ENCODE measurements at places on chromosomes 6 and 20.

DNA sequence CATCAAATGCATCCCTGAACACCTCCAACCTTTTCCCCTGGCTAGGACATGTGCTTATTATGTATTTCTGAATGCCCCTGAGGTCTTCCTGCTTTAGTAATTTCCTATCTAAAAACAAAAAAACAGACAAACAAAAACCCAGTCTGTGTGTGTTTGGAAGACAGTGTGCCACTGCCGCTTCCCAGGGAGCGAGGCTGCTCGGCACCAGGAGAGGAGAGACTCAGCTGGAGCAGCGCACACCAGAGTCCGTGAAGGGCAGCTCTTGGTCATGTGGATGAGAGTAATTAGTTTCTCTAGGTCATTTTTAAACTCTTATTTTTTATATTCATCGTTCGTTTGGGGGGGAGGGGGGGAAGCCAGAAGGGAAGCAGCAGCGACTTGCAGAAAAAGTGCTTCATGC is 10.0 kb upstream of the ANKRD60 start:
- no peak for DNase-seq

DNA sequence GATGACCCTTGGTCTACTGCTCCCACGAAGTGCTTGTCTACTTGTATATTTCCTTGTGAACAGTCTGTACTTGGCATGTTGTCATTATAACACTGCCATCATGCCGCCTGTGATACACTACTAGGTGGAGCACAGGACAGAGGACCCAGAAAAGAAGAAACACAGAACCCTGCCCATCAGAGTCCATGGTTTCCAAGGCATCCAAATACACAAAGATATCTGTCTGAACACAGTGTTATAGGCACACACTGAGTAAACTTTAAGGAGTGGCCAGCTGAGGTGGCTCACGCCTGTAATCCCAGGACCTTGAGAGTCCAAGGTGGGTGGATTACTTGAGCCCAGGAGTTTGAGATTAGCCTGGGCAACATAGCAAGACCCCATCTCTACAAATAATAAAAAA is 110.5 kb upstream of the SLC2A12 start:
- DNase-seq: no peak

- DNase-seq: no peak
Observed at GRCh38 chr20:7003598-7003997, 236.1 kb downstream of the BMP2 start.

- no peak for DNase-seq
Observed at GRCh38 chr6:132764370-132764769, 6.7 kb upstream of the VNN2 start.

DNA sequence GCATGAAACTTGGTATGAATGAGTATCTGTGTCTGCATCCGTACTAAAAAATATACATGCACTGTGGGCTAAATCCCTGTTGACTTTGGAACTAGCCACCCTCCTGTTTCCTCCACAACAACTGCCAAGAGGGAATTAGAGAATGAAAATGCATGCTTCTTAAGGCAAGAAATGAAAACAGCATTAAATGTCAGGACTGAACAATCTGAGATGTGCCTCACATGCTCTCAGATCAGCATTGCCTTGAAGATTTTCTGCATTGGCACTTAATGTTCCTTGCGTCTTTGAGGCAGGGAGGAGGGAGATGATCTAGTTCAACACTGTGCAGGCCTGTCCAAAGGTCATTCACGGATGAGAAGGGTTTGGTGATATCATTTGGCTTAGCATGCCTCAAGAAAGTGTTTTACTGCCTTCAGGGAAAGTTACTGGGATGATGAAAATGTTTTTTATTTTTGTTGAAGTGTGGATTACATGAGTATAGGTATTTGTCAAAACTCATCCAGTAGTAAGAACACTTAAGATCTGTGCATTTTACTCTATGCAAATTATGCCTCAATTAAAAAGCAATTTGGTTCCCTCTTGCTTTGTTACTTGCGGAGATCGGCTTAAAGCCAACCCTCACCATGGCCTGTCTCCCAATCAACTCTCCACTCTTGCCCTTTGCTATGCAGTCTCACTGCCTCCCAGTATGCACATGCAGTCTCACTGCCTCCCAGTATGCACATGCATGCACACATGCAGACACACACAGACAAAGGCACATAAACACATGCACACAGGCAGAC is 47.5 kb upstream of the RIN2 start:
- DNase-seq: no peak

DNA sequence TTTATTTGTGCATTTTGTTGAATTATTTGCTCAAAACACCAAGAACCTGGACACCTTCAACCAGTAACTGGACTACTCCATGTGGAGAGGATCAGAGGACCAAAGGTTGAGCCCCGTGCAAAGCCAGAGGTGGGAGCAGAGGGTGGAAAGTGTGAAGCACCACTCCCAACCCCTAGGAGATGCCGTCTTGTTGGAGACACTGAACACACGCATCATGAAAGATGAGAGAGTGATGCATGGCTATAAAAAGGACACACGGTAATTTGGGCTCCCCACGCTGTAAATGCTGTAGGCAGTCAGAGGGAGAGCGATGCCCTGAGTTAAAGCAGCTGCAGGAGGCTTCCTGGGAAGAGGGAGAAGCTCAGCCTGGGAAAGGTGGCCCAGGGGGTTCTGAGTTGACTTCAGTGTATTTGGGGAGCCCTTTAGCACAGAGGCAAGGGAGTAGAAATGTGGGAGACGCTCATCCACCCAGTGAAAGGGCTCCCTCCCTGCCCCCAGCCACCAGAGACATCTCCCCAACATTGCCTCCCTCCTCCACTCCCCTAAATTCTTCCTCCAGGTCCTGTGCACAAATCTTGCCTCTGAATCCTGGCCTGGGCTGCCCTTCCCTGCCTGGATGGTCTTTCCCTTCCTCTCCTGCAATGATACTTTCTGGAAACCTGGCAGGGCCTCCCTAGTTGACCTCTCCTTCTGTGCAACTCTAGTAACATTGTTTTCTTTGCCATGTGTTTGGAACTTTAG is 55.8 kb upstream of the IYD start:
- no peak for DNase-seq

- DNase-seq: no peak
Observed at GRCh38 chr20:47027042-47027441, 132.4 kb downstream of the EYA2 start.

DNA sequence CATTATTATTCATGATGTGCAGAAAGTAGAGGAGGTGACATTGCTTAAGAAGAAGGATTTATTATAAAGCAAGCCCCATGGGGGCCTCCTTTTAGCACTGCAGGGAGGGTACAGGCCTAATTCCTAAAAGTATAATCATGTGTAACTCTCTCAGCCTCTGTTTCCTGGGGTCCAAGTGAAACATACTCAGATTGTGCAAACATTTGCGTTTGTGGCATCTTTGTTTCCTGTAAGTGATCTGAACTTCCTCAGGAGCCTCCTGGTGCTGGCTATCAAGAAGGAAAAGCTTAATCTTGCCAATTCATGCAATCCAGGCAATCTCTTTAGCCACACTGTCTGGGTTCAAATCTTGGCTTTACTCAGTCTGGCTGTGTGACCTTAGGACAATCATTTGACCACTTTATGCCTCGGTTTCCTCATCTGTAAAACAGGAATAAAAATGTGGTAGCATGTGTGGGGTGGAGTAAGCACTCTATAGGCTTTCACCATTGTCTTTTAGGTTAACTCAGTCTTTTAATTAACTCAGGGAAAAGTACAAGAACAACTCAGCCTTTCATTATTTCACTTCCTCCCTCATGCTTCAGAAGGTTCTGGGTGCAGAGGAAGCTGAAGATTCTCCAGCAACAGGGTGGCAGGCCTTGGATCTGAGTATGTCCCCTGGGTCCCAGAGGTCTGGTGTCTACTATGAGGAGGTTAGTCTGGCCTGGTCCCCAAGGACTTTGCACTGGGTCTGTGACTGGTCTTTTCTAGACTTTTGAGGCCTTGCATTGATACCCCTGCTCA is 831 bp upstream of the SIRPB2 start:
- no peak for DNase-seq

DNA sequence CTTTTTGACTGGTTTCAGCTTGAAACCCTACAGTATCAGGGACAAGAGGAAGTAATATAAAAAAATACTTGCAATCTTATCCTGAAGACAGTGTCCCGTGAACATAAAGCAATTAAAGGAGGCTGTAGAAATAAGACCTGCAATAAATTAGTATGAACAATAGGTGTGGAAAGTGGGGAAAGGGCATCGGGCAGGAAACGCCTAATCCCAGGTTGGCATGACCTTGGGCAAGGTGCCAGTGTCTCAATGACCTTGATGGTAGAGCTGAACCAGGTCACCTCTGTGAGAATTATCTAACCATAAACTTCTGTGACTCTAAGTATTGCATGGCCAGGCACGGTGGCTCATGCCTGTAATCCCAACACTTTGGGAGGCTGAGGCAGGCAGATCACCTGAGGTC is 115.2 kb downstream of the LY86 start:
- DNase-seq: no peak

DNA sequence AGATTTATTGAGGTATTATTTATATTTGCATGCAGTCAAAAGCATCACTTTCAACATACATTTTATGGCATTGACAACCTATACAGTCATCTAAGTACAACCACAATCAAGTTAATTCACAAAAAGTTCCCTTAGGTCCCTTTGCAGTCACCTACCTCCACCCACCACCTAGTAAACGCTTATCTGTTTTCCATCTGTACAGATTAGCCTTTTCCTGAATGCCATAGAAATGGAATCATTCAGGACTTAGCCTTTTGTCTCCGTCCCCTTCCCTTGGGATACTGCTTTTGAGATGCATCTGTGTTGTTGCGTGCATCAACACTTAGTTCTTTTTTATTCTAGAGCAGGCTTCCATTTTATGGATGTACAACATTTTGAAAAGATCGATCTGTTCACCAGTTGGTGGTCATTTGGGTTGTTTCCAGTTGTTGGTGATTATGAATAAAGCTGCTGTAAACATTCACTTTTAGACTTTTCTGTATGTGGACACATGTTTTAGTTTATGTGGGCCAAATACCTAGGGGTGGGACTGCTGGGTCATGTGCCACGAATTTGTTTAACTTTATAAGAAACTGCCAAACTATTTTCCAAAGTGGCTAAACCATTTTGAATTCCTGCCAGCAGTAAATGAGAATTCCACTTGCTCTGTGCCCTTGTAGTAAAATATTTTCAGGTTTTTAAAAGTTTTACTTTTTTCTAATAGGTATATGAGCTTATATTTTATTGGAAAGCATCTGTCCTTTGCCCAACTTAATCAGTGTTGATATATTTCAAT is 17.6 kb upstream of the IFNGR1 start:
- no peak for DNase-seq

DNA sequence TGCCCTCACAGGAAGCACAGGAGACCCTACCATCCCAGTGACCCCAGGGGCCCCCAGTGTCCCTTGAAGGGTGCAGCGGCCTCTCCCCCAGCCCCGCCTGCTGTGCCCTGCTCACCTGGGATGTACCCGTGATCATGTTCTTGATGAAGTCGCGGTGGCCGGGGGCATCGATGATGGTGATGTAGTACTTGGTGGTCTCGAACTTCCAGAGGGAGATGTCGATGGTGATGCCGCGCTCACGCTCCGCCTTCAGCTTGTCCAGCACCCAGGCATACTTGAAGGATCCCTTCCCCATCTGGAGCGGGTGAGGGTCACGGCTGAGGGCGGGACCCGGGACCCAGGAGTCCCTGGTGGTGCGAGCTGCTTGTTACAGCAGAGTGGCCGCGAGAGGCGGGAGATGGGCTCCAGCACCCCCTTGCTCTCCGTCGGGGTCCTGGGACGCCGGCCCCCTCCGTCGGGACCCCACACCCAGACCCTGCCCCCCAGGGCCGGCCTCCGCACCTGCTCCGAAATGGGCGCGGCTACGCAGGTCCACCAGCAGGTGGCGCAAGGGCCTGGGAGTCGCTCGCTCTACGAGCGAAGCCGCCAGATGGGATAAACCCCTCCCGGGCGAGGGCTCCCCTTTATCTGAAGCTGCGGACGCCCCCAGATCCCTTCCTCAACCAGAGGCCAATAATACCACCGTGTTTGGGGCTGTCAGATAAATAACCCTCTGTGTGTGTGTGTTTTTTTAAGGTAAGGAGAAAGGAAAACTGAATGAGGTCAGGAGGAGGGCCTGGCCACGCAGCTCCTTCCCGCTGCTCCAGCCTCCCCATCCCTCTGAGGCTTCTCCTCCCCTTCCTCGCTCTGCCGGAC is 2.9 kb downstream of the EEF1A2 start:
- peak; percentile 81 for DNase-seq

DNA sequence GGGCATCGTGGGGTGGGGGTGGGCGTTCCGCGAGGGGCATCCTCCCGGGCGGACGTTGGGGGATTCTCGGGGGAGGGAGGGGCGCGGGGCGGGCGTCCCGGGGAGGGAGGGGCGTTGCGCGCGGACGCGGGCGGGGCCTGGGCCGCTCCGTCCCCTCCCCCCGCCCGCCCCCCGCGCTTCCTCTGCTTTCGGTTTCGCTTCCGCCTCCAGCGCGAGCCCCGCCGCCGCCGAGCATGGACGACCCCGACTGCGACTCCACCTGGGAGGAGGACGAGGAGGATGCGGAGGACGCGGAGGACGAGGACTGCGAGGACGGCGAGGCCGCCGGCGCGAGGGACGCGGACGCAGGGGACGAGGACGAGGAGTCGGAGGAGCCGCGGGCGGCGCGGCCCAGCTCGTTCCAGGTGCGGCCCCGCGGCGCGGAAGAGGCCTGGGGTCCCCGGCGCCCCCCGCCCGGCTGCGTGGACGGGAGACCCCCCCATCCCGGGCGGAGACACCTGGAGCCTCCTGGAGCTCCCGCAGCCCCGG is at the start of gene OGFR:
Gene OGFR (plus strand): TSS at position 209 of the 528 bp plus-strand sequence. CDS start 25 bp downstream, at position 234.
- peak; percentile 51 for DNase-seq

DNA sequence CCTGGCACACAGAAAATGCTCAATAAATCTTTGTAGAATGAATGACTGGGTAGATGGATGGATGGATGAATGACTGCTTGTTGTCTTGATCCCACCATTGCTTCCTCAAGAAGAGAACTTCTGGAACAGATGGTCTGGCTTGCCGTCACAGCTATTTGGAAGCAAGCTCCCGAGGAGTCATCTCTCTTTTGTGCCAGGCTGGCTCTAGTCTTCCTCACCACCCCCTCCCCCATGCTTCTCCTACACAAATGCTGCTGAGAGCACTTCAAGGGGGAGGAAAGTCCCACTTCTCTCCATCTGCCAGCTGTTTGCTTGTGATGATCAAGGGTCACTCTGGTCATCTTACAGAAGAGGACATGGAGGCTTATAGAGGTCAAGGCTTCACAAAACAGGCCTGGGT is 11.6 kb upstream of the KCNG1 start:
- no peak for DNase-seq

DNA sequence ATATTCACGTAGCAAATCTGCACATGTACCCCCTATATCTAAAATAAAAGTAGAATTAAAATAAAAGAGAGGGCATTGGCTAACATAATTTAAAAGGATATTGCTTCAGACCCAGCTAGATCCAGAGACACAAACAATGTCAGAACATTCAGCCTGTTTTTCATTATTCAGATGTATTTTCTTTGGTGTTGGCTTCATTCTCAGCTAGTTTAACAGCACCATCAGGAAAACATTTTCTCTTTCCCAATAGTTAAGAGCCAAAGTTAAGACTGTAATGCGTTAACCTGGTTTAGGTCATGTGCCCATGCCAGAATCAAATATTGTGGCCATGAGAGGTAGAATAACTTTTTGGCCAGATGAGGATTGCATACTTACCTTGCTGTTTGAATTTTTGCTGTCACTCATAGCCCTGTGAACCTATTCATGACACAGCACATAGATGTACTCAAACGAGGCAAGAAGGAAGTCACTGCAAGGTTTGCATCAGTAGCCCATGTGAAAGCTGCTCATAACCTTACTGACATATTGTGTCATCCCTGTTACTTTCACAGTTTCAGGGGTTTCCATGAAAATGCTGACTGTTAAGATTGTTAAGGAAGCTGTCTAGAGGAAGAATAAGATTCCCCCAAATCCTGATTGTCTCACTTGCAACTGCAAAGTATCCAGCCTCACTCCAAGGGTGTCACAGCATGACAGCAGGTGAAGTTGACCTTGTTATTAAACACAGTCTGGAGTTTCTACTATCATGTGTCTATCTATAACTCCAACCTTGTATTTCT is 233.1 kb downstream of the PACRG start:
- DNase-seq: no peak
